ENCODE measurements at places on chromosomes 1 and 21.

DNA sequence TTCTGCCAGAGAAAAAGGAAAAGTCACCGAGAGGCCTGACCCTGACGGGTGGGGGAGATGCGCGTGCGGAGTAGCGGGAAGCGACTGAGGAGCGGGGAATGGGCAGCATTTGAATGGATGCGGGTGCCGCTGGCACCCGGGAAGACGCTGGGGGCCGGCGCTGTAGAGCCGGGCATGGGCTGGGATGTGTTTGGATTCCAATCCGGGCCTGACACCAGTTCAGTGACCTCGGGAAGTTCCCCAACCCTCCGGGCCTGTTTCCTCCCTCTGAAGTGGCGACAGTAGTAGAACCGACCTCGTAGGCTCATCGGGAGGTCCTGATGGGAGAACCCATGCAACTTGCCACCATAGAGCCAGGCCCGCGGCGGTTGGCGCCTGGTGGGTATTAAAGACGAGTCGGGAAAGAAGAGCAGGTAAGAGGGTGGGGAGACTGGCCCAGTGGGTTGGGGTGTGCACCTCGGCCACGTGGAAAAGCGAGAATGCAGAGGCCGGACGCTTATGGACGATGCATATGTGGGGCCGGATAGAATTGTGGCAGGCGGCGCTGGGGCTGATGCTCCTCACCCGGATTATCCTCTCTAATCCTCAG lies 642 bp upstream of the SLC16A1 start:
- no peak for DNase-seq

DNA sequence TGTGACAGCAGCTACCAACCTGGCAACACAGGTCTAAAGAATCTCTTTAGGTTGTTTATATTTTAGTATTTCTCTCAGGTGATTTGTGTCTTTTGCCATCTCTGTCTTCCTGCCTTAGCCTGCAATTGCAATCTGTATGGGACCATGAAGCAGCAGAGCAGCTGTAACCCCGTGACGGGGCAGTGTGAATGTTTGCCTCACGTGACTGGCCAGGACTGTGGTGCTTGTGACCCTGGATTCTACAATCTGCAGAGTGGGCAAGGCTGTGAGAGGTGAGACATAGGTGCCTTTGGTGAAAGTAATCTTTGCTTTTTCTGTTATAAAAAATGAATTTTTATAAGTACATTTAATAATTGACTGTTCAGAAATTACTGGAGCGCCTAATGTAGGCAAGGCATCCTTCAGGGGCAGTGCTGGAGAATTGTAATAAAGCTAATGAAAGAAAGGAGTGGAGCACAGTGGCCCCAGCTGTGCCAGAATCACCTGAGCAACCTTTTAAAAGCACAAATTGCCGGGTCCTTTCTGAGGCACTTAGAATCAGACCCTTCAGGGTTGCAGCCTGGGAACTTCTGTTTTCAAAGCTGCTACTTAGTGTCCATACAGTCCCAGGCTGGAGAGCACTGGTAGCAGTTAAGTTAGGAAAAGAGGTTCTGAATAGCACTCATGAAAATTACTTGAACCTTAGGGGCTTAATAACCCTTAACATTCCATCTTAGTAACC lies 60.6 kb upstream of the LAMC2 start:
- no peak for DNase-seq

GRCh38 chr1:67619080-67619479 lies 65.9 kb upstream of the GADD45A start:
- no peak for DNase-seq

GRCh38 chr1:108799001-108799400 lies 52.5 kb downstream of the STXBP3 start:
- DNase-seq, result no peak

DNA sequence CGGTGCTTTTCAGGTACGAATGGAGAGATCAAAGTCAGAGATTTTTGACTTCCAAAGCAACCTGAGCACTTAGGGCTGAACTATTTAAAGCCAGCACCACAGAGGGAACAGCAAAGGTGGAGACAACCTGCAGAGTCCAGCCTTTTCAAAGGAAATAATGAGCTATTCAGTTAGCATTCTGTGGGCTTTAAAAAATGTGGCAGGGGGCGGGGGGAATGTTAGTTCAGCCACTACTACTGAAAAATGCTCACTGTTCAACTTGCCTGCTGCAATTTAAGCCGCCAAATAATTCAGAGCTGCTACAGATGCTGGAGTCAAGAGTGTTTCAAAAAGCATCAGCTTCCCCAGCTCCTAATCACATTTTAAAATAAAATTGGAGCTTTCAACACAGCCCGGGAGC lies 473.3 kb upstream of the PLXNA2 start:
- no peak for DNase-seq

- no peak for DNase-seq
Measured at GRCh38 chr1:177444997-177445746, 274.4 kb downstream of the BRINP2 start.
